ENCODE measurements at places on chromosomes 1 and 21.
A peak's percentile ranks its signal among the peaks of the same experiment; 100 is the strongest.

GRCh38 chr1:40092706-40093639 lies 4.1 kb downstream of the PPT1 start:
- H3K4me3 ChIP-seq = no peak overlapping the region
- peaks cover 15% of the 10 kb centered on the region for H3K4me1 ChIP-seq
- no peaks in the 10 kb centered on the region for H3K36me3 ChIP-seq
- no peak for DNase-seq
- H3K27me3 ChIP-seq = no peaks in the 10 kb centered on the region

- H3K4me3 ChIP-seq = no peak overlapping the region
- no peaks in the 10 kb centered on the region for H3K27me3 ChIP-seq
- DNase-seq = no peak
- H3K4me1 ChIP-seq = no peaks in the 10 kb centered on the region
These were observed 18.3 kb upstream of the CHI3L1 start for GRCh38 chr1:203204756-203205155.

DNA sequence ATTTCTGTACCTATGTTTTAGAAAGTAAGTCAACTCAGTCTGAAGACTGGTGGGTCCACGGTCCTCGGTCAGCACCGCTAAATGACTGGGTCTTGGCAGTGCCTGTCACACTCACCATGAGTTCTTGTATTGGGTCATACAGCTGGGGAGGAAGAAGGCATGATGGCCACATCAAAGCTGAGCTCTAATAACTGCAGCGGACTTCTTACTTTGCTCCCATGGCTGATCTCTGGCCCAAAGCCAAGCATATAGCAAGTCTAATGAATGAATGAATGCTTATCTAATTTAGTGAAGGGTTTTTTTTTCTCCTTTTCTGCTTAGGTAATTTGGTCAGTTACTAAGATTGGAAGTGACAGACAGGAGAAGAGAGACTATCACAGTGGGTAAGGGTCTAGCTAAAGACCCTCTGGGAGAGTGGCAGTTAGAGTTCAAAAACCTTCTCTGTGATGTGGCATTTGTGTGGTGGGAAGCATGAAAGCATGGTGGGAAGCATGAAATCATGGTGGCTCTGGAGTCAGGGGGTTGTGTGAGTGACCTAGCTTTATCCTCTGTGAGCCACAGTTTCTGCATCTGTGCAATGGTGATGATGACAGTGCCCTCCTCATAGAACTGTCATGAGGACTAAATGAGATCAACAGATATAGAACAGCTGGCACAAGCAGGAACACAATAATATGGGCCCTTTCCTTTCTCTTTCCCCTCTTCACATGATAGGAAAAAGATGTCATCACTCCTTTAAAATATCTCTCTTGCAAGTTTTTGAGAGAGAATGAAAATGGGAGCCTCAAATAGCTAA lies 78.9 kb upstream of the JAK1 start:
- no peaks in the 10 kb centered on the region for H3K4me1 ChIP-seq
- H3K27ac ChIP-seq = no peak overlapping the region
- H3K27me3 ChIP-seq = no peaks in the 10 kb centered on the region
- H3K36me3 ChIP-seq = no peaks in the 10 kb centered on the region

DNA sequence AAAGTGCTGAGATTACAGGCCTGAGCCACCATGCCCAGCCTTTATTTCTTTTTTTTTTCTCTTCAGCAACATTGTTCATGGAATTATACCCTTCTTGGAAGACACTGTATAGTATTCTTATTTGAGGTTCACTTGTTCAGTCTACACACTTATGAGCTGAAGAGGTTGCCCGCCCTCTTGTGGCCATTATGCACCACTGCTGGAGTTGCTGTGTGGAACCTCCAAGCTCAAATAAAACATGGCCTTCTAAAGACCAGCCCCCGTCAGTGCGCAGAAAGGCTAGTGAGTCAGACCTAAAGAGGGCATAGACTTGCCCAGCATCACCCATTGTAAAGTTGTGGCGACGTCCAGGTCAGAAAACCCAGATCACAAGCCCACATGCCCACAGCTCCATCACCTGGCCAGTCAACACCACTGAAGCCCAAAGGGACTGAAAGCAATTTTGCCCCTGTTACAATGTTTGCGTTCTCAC lies 20.4 kb downstream of the LURAP1 start:
- no peak overlapping the region for H3K27ac ChIP-seq
- DNase-seq = peak; percentile 80
- H3K4me1 ChIP-seq = no peaks in the 10 kb centered on the region
- no peak overlapping the region for H3K4me3 ChIP-seq
- H3K36me3 ChIP-seq = no peaks in the 10 kb centered on the region

GRCh38 chr1:231177936-231178335 lies 16.1 kb downstream of the TRIM67 start:
- H3K4me3 ChIP-seq = no peak overlapping the region
- no peaks in the 10 kb centered on the region for H3K36me3 ChIP-seq

GRCh38 chr1:53370369-53370961 lies 42.6 kb upstream of the LRP8 start:
- no peaks in the 10 kb centered on the region for H3K36me3 ChIP-seq
- DNase-seq = no peak
- no peaks in the 10 kb centered on the region for H3K27me3 ChIP-seq
- H3K4me1 ChIP-seq = no peaks in the 10 kb centered on the region

- H3K36me3 ChIP-seq = no peaks in the 10 kb centered on the region
- no peaks in the 10 kb centered on the region for H3K27me3 ChIP-seq
- H3K4me1 ChIP-seq = peaks cover 44% of the 10 kb centered on the region
- no peak for DNase-seq
- H3K27ac ChIP-seq = peak overlapping the region; percentile 82
These were observed 230.7 kb downstream of the TOMM20 start for GRCh38 chr1:234897754-234898454.

DNA sequence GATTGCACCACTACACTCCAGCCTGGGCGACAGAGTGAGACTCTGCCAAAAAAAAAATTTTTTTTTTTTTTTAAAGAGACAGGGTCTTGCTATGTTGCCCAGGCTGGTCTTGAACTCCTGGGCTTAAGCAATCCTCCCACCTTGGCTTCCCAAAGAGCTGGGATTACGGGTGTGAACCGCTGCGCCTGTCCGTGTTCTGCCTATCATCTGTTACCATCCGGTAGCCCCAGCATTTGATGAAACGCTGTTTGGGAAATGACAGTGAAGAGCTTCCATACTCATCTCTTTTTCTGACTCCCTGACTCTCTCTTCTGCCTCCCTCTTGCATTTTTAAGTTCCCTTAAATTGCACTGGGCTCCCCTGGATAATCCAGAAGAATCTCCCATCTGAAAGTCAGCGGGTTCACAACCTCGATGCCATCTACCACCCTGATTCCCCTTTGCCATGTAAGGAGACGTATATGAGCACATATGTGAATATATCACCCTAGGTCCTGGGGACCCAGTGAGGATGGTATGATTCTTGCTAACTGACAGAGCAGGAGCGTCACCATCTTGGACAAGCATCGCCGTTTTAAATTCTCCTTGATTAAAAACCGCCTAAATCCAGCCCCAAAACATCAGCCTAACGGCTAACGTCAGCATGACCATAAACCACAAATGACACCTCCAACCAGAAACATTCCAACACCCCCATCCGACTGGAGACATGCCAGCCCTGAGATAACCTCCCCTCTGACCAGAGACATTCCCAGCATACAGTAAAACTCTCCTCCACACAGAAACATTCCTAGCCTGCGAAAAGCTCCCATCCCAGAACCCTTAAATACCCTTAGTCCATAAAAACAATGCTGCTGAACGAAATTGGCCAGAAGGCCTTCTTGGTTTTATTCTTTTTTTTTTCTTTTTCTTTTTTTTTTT lies 12.4 kb downstream of the TNFRSF8 start:
- H3K4me1 ChIP-seq = no peaks in the 10 kb centered on the region
- no peak for DNase-seq
- H3K4me3 ChIP-seq = no peak overlapping the region
- no peaks in the 10 kb centered on the region for H3K27me3 ChIP-seq
- no peak overlapping the region for H3K27ac ChIP-seq

DNA sequence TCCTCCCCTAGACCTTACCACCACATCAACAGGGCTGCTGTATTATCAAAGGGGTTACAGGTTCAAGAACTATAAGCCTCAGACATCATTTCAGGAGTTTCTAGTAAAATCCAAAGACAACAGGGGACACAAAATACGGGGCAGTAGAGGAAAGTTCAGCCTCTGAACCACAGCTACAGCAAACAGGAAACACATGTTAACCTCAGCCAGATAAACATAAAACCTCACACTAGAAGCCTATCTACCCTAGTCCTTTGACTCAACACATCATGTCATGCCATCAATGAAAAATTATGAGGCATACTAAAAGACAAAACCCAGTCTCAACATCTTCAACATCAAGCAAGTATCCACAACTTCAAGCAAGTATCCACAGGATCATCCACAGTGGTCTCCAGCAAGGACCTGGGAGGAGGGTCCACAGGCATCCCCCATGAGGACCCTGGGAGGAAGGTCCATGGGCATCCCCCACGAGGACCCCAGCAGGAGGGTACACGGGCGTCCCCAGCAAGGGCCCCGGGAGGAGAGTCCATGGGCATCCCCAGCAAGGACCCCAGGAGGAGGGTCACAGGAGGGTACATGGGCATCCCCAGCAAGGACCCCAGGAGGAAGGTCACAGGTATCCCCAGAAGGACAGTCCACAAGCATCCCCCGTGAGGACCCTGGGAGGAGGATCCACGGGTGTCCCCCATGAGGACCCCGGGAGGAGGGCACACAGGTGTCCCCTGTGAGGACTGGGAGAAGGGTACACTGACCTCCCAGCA lies 440.0 kb downstream of the MATN1 start:
- H3K4me1 ChIP-seq = no peaks in the 10 kb centered on the region
- H3K27me3 ChIP-seq = no peaks in the 10 kb centered on the region
- H3K36me3 ChIP-seq = no peaks in the 10 kb centered on the region
- no peak for DNase-seq

- H3K4me1 ChIP-seq = no peaks in the 10 kb centered on the region
- no peak overlapping the region for H3K27ac ChIP-seq
- no peak for DNase-seq
- H3K4me3 ChIP-seq = no peak overlapping the region
- no peaks in the 10 kb centered on the region for H3K27me3 ChIP-seq
These were observed 199.7 kb downstream of the TBX15 start for GRCh38 chr1:118788463-118788862.

DNA sequence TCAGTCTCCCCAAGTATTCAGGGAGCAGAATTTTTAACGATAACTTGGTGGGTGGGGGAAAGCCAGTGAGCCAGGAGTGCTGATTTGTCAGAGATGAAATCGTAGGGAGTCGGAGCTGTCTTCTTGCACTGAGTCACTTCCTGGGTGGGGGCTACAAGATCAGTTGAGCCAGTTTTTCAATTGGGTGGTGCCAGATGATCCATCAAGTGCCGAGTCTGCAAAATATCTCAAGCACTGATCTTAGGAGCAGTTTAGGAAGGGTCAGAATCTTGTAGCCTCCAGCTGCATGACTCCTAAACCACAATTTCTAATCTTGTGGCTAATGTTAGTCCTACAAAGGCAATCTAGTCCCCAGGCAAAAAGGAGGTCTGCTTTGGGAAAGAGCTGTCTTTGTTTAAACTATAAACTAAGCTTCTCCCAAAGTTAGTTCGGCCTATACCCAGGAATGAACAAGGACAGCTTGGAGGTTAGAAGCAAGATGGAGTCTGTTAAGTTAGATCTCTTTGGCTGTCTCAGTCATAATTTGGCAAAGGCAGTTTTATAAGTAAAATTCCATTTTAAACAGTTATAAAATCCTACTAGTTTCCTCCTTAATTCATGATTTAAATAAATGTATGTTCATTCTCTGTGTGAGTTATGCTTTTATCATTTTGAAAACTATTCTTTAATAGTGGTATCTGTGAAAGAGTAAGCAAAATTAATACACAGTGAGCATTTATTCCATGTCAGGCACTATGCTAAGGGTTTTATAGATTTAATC lies 51.7 kb downstream of the SLC16A1 start:
- no peak overlapping the region for H3K4me3 ChIP-seq
- H3K27ac ChIP-seq = no peak overlapping the region

DNA sequence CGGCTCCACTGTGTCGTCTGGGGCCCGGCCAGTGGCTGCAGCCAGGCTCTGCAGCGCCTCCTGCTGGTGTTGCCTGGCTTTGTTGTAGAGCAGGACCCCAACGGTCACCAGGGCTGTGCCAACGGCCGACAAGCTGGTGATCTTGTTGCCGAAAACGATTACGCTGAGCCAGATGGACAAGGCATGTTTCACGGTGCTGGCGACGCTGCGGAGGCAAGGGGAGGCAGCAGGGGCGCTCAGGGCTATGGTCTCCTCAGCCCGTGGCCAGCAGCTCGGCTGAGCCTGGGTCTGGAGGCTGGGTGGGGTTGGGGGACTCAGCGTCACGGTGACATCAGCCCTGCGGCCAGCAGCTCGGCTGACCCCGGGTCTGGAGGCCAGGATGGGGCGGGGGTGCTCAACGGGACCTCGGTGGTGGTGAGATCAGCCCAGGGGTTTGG lies 7.0 kb upstream of the CDK11B start:
- peaks cover 18% of the 10 kb centered on the region for H3K4me1 ChIP-seq
- no peaks in the 10 kb centered on the region for H3K36me3 ChIP-seq
- DNase-seq = no peak

GRCh38 chr1:234386122-234386521 lies 12.9 kb downstream of the COA6 start:
- no peaks in the 10 kb centered on the region for H3K36me3 ChIP-seq
- no peak overlapping the region for H3K4me3 ChIP-seq
- no peaks in the 10 kb centered on the region for H3K27me3 ChIP-seq
- peaks cover 8% of the 10 kb centered on the region for H3K4me1 ChIP-seq
- no peak for DNase-seq
- H3K27ac ChIP-seq = no peak overlapping the region

DNA sequence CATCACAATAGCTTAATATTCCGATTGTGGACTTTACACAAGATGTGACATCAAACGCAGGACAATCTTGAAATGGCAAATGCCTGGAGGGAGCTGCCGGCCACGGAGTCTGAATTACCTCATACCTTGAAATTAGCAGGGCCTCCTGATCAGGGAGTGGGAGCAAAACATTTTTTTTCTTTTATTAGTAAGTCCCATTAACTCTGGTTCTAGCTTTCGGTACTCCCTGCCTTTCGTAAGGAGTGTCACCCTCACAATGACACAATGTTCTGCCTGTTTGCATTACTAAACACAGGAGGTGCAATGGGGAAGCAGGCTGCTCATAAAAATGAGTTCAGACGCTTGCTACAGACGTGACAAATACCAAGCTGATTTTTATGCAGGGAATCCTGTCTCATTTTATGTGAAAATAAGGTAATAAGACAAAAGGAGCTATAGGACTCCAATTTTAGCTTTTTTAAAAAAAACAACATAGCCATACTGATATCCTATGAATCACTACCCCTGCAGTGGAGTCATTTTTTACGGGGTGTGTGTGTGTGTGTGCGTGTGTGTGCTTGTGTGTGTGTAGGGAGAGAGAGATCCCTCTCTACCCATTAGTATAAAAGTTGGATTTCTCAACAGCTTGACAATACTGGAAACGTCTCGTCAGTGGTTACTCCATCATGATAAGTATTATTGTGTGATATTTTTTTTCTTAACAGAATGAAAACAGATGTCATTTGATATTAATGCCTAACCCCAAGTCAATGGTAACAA lies 205.1 kb upstream of the RUNX1 start:
- H3K4me3 ChIP-seq = no peak overlapping the region
- DNase-seq = no peak
- H3K27ac ChIP-seq = no peak overlapping the region
- H3K27me3 ChIP-seq = no peaks in the 10 kb centered on the region
